Activated CD8-positive, alpha-beta T cell treated with anti-CD3 and anti-CD28 coated beads for 36 hours (primary cell): ENCODE measurements at places on chromosomes 1 and 21. TPM values are rescaled to one million over a fixed set of nuclear protein-coding genes. Genes with fewer than 3 reads are reported as not detected.

GRCh38 chr1:46484783-46485490 is 4.7 kb upstream of the DMBX1 start:
- H3K36me3 ChIP-seq: no peaks in the 10 kb centered on the region
- H3K4me1 ChIP-seq: peaks cover 21% of the 10 kb centered on the region
- peaks cover 58% of the 10 kb centered on the region for H3K27me3 ChIP-seq
- H3K4me3 ChIP-seq: no peak overlapping the region

GRCh38 chr21:36881228-36881627 is 85.2 kb downstream of the HLCS start:
- H3K27me3 ChIP-seq: no peaks in the 10 kb centered on the region
- peaks cover 2% of the 10 kb centered on the region for H3K4me1 ChIP-seq
- H3K27ac ChIP-seq: no peak overlapping the region

DNA sequence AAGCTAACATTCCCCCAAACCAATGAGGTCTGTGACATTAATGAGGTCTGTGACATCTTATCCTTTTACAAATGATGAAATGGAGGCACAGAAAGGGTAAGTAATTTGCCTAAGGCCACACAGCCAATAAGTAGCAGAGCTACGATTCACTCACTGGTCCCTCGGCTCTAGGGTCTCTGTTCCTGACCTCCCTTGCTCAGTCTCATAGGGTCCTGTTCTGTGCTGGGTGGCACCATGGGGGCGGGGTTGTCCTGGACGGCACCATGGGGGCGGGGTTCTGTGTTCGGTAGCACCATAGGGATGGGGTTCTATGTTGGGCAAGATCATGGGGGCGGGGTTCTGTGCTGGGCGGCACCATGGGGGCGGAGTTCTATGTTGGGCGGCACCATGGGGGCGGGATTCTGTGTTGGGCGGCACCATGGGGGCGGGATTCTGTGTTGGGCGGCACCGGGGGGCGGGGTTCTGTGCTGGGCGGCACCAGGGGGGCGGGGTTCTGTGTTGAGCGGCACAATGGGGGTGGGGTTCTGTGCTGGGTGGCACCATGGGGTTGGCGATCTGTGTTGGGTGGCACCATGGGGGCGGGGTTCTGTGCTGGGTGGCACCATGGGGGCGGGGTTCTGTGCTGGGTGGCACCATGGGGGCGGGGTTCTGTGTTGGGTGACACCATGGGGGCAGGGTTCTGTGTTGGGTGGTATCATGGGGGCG is 55.6 kb downstream of the CLSTN1 start:
- H3K36me3 ChIP-seq: peaks cover 4% of the 10 kb centered on the region
- H3K4me3 ChIP-seq: no peak overlapping the region
- no peak overlapping the region for H3K27ac ChIP-seq
- peaks cover 14% of the 10 kb centered on the region for H3K4me1 ChIP-seq
- peak; percentile 24 for DNase-seq

GRCh38 chr1:4636644-4637380 is 17.6 kb upstream of the AJAP1 start:
- DNase-seq: no peak
- no peaks in the 10 kb centered on the region for H3K4me1 ChIP-seq
- no peak overlapping the region for H3K27ac ChIP-seq
- peaks cover 6% of the 10 kb centered on the region for H3K27me3 ChIP-seq

DNA sequence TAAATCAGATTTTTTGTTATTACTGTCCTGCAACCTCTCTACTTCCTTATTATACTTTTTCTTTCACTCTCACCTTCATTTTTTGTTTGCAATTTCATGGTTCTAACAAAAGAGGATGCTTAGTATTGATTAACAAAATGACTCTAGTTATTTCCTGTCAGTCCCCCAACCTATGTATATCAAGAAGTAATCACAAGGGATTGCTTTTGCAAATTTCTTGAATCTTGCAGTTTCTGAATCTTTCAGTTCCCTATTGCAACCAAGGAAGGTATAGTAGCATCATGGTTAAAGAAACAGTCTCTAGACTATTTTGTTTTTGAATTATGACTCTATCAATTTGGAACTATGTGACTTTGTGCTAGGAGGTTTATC is 446.9 kb downstream of the NEGR1 start:
- no peak for DNase-seq
- H3K4me3 ChIP-seq: no peak overlapping the region
- H3K4me1 ChIP-seq: no peaks in the 10 kb centered on the region
- no peaks in the 10 kb centered on the region for H3K27me3 ChIP-seq
- H3K36me3 ChIP-seq: no peaks in the 10 kb centered on the region

DNA sequence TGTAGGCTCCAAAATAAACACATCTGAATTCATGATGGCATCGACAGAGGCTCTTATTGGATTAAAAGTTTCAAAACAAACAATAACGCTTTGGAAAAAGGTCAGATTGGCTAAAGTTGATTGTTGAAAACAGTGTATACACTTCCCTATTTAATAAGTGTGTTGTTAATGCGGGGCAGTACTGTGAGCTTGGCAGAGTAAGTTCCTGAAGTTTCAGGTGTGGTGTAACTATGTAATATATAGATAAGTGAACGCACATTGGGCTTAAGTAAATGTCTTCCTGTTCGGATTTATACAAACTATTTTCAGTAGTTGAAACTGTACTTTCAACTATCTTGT is 810 bp downstream of the ZBTB37 start:
- H3K4me3 ChIP-seq: peak overlapping the region; percentile 95
- peaks cover 60% of the 10 kb centered on the region for H3K36me3 ChIP-seq
- H3K27me3 ChIP-seq: no peaks in the 10 kb centered on the region
- H3K27ac ChIP-seq: peak overlapping the region; percentile 97
- DNase-seq: no peak

DNA sequence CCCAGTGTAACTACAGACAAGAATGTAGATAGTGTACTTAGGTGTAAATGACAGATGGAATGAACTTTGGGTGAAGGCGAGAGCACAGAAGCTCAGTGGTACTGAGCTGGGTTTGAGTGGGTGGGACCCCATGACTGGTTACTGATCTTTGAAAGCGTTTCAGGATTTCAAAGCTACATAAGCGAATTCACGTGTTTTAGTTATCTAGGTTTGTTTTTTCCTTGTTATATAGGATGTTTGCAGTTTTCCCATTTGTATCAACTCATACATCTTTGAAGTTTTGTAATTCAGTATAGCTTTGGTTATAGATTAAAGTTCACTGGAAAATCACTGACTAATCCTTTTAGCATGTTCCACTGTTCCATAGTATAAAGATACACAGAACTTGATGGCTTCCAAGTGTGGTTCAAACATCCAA is 182.5 kb downstream of the NFIA start:
- H3K36me3 ChIP-seq: no peaks in the 10 kb centered on the region
- no peaks in the 10 kb centered on the region for H3K27me3 ChIP-seq
- H3K27ac ChIP-seq: no peak overlapping the region

DNA sequence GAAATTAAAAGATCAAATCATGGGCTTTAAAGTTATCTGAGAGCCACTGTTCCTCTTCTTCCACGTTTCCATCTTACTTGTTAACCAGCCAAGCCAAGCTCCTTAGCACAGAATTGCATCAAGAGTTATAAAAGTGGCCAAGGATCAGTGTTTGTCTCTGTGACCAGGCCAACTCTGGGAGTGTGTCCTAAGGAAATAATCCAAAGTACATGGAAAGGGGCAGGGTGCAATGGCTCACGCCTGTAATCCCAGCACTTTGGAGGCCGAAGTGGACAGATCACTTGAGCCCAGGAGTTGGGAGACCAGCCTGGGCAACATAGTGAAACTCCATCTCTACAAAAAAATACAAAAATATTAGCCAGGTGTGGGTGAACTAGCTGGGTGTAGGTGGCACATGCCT is 10.0 kb upstream of the MPZL1 start:
- H3K27ac ChIP-seq: no peak overlapping the region
- peaks cover 10% of the 10 kb centered on the region for H3K36me3 ChIP-seq
- H3K4me3 ChIP-seq: no peak overlapping the region
- H3K4me1 ChIP-seq: peaks cover 21% of the 10 kb centered on the region
- DNase-seq: no peak

- no peak for DNase-seq
- no peak overlapping the region for H3K27ac ChIP-seq
- no peaks in the 10 kb centered on the region for H3K36me3 ChIP-seq
- no peaks in the 10 kb centered on the region for H3K4me1 ChIP-seq
Measured at GRCh38 chr21:44263221-44263760, 1.6 kb upstream of the DNMT3L start.

GRCh38 chr1:16612332-16613172 is 812 bp downstream of the NBPF1 start:
- H3K36me3 ChIP-seq: no peaks in the 10 kb centered on the region
- H3K27me3 ChIP-seq: no peaks in the 10 kb centered on the region
- H3K4me3 ChIP-seq: no peak overlapping the region
- DNase-seq: peak; percentile 49
- H3K4me1 ChIP-seq: no peaks in the 10 kb centered on the region

DNA sequence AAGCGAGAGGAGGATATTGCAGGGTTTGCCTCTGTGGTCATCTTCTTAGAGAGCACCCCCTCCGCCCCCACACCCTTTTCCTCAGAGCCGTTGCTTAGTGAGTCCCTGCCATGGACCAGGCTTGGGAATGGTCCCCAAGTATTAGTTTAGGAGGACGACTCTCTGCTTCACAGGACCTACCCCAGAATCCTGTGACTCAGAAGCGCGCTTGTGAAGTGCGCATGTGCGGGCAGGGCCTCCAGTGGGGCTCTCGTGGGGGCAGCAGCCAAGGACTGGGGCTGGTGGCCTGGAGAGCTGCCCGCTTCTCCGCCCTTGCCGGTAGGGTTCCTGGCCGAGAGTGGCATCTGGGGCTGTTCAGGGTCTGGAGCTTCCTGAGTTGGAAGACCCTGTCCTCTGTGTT is 37.3 kb upstream of the HMGN1 start:
- H3K4me1 ChIP-seq: peaks cover 40% of the 10 kb centered on the region
- H3K27me3 ChIP-seq: no peaks in the 10 kb centered on the region
- peak overlapping the region; percentile 71 for H3K27ac ChIP-seq
- H3K4me3 ChIP-seq: peak overlapping the region; percentile 66
- DNase-seq: no peak

Gene CFAP298
- 36.2 TPM for total RNA-seq

DNA sequence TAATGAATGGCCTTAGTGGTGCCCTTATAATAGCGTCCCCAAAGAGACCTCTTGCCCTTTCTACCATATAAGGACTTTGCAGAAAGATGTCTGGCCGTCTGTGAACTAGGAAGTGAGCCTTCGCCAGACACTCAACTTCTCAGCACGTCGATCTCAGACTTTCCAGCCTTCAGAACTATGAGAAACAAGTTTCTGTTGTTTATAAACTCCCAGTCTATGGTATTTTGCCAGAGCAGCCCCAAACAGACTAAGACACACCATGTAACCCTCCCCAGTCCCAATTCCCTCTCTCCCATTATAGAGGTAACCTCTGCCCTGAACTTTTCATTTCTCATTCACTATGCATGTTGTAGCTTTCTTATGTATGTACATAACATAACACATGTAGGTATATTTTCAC is 55.7 kb downstream of the NID1 start:
- H3K36me3 ChIP-seq: no peaks in the 10 kb centered on the region
- no peak for DNase-seq
- no peak overlapping the region for H3K27ac ChIP-seq
- no peak overlapping the region for H3K4me3 ChIP-seq
- peaks cover 2% of the 10 kb centered on the region for H3K4me1 ChIP-seq

Gene ADORA3
- not detected for total RNA-seq

DNA sequence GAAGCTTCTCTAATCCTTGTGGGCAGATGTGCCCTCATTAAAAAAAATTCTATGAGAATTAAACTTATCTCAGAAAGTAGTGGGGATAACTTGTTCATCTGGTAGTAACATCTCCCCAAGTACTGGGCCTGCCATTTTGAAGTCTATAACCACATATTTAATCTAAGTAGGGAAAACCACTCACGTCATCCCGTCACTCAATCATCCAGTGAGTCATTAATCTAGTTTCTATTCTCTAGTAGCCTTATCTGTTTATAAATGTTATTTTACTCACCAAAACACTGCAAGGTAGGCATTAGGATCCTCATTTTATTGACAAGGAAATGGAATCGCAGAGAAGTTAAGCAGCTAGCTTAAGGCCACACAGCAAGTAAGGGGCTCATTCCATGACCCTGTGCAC is 221.9 kb downstream of the ATG4C start:
- no peak for DNase-seq
- H3K27me3 ChIP-seq: peaks cover 10% of the 10 kb centered on the region
- no peaks in the 10 kb centered on the region for H3K4me1 ChIP-seq
- no peaks in the 10 kb centered on the region for H3K36me3 ChIP-seq
- H3K4me3 ChIP-seq: no peak overlapping the region

DNA sequence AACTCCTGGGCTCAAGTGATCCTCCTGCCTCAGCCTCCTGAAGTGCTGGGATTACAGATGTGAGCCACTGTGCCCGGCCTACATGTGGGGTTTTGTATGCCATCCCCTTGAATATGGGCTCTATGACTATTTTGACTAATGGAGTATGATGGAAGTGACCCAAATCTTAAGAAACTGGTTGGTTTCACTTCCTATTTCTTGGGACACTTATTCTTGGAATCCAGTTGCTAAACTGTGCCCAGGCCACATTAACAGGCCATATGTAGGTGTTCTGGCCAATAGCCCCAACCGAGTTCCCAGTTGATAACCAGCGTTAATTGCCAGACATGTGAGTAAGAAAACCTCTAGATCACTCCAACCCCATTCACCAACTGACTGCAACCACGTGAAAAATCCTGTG is 36.3 kb upstream of the CLIC4 start:
- H3K4me3 ChIP-seq: no peak overlapping the region
- no peaks in the 10 kb centered on the region for H3K27me3 ChIP-seq
- no peak overlapping the region for H3K27ac ChIP-seq
- no peak for DNase-seq
- no peaks in the 10 kb centered on the region for H3K36me3 ChIP-seq

DNA sequence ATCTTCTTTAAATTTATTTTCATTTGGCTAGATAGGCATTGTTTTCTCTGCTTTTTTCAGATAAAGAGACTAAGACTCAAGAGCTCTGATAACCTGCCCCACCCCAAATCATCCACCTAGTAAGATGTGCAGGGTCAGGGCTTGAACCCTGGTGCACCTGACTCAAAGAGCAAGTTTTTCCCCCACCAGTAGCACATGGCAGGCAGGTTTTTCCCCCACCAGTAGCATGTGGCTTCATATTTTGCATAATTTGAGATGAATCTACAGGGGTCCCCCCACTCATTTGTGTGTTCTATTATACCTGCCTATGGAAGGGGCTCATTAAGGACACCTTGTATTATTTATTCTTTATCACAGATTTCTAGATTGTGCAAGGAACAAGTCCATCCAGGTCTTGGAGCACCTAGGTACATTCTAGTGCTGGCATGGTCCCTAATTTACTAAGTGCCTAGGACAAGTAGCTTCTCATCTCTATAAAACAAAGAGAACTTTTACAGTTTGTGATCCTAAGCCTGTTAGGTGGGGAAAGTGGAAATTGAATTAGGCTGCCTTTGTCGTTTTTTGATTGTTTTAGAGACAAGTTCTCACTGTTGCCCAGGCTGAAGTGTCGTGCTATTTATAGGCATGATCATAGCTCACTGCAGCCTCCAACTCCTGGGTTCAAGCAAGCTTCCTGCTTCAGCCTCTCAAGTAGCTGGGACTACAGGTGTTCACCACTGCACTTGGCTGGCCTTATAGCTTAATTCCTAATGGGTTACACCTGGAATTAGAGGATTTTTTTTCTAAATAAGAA is 13.2 kb upstream of the CTSE start:
- no peaks in the 10 kb centered on the region for H3K36me3 ChIP-seq
- H3K27ac ChIP-seq: no peak overlapping the region
- peaks cover 16% of the 10 kb centered on the region for H3K4me1 ChIP-seq
- peak; percentile 36 for DNase-seq
